ENCODE measurements at places on chromosomes 11 and 22. TPM values are rescaled to one million over a fixed set of nuclear protein-coding genes. Genes with fewer than 3 reads are reported as not detected.

The TSGA10IP gene
- total RNA-seq: not detected

The CHRNA10 gene
- not detected for total RNA-seq

The DNAJB7 gene
- total RNA-seq: not detected

The HEPN1 gene
- total RNA-seq: not detected

The MMP11 gene
- total RNA-seq: 35.8 TPM

The KCNJ11 gene
- total RNA-seq: 3.9 TPM

The GGTLC2 gene
- total RNA-seq: not detected

The CYTH4 gene
- 3.8 TPM for total RNA-seq

The KBTBD3 gene
- 2.6 TPM for total RNA-seq

The POGLUT3 gene
- total RNA-seq: 30.0 TPM

The KCNJ5 gene
- total RNA-seq: not detected

The FBLN1 gene
- total RNA-seq: 463 TPM

The C11orf97 gene
- total RNA-seq: not detected

The POU2AF2 gene
- not detected for total RNA-seq

The TBX1 gene
- 23.2 TPM for total RNA-seq
